A549 treated with RU486 at 1 μM for 4 hours (cell line): ENCODE measurements at places on chromosomes 13 and 19. TPM values are rescaled to one million over a fixed set of nuclear protein-coding genes. Genes with fewer than 3 reads are reported as not detected.

The ADM5 gene
- total RNA-seq, result 3.9 to 6.9 TPM (median 5.9 TPM) in 5 replicates

The DLL3 gene
- total RNA-seq, result 6.3 to 11.9 TPM (median 11.1 TPM) in 5 replicates

The OR7D2 gene
- not detected in 5 replicates for total RNA-seq

The MED26 gene
- 3.8 to 6.2 TPM (median 4.6 TPM) in 5 replicates for total RNA-seq

The PEG3 gene
- not detected in 5 replicates for total RNA-seq

The PIK3R2 gene
- total RNA-seq, result 3.0 to 13.4 TPM (median 9.3 TPM) in 5 replicates
